ENCODE measurements at places on chromosomes 4 and X. TPM values are rescaled to one million over a fixed set of nuclear protein-coding genes. Genes with fewer than 3 reads are reported as not detected.
A peak's percentile ranks its signal among the peaks of the same experiment; 100 is the strongest.

SYAP1 gene
- 30.4 TPM for total RNA-seq

DNA sequence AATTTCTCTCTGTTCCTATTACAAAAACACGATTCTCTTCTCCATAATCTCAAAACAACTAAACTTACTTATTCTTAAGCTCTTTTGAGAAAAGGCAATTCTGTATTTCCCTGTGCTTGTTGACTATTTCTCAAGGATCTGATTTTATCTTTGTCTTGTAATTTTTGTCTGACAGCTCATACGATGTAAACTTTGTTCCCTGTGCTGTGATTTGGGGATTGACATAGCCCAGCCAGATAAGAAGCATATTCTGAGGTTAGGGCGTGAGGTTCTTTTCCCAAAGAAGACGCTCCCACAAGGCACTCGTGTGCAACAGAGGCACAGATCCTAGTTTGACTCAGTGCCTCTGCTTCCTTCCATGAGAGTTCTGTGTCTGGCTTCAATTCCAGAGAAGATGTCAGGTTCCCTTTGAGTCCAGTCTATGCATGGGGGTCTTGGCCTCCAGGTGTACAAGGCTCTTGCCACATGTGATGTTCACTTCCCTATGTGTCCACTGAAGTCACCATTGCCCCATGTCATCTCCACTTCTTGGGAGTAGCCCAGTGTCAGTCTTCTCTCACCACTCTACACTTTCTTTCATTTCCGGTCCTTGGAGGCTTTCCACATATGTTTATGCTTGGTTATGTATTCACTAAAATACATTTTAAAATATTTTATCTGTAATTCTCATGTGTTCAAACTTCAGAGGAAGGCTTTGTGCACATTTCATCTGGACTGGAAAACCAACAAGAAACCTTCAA is 94.8 kb downstream of the MID1 start:
- DNase-seq: no peak

- DNase-seq: no peak
Measured at GRCh38 chrX:11422525-11422857, 129.3 kb downstream of the AMELX start.

NUDT9 gene
- 11.2 TPM for total RNA-seq

DNA sequence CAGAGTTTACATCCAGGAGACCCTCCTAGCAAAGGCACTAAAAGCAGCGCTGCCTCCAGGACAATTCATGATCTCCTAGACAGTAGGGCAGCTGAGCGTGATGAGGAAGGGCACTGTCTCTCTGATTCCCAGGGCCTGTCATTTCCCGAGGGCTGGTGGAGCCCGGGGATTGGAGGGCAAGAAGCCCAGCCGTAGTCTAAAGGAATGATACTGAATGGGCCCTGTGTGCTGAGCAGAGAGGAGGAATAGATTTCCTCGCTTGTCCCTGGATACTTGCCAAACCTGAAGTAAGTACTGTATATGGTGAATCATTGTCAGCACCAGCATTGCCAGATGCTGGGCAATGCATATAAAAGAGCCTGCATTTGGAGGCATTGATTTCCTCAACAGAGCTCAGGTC is 88.0 kb upstream of the SLITRK2 start:
- no peak for DNase-seq

DNA sequence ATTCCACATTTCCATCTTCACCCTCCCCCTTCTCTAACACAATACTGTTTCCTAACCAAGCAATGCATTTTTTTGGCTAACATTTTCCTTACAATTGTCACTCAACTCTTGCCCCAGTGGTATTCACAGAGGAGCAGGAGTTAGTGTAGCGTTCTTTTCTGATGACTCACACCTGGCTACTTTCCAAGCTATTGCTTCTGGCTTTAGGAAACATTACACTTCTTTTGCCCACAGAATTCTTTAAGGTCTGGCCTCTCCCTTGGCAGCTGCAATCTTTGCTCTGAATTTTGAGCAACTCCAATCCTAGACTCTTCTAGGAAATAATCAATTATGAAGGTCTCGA is 27.5 kb upstream of the PDGFC start:
- peak; percentile 89 for DNase-seq

DNA sequence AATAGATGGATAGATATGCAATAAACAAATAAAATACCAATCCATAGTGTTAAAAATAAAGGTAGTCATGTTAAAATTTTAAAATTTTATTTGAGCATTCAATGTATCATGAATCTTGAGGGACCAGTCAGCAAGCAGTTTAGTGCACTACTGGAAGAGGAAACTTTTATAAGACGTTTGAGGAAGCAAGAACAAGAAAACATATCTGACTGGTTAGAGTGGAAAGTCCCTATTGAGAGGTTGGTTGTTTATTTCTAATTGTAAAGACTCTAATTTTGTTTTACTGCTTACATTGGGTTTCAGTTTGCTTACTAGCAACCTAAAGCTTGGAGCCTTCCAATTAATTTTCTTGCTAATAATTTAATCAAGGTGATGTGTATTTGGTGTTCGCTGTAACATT is 786.2 kb downstream of the RAB28 start:
- no peak for DNase-seq

- no peak for DNase-seq
Measured at GRCh38 chrX:45783002-45783401, 582.3 kb upstream of the DIPK2B start.

- no peak for DNase-seq
Measured at GRCh38 chrX:31658360-31658759, 586.5 kb upstream of the FTHL17 start.

DNA sequence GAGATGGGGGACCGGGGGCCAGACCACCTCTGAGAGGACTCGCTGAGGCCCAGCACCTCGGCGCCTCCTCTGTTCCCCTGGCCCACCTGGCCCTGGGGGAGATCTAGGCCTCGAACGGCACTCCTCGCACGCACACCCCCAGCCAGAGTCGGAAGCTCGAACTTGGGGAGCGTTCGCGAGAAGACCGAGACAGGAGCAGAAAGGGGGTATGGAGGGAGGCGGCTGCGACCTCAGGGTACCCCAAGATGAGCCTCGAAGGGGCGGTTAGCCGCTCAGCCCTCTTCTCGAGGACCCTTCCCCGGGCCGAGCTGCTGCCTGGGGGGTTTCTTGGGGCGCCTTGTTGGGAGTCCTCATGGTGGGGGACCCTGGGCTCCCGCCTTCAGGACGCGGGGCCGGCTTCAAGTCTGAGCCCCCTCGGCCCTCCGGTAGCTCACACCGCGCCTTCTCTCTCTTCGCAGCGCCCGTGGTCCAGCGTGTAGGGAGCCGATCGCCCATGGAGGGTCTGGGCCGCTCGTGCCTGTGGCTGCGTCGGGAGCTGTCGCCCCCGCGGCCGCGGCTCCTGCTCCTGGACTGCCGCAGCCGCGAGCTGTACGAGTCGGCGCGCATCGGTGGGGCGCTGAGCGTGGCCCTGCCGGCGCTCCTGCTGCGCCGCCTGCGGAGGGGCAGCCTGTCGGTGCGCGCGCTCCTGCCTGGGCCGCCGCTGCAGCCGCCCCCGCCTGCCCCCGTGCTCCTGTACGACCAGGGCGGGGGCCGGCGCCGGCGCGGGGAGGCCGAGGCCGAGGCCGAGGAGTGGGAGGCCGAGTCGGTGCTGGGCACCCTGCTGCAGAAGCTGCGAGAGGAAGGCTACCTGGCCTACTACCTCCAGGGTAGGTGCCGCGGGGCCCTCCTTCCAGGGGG is 706 bp downstream of the DUSP9 start:
- DNase-seq: no peak

KLHL4 gene
- total RNA-seq: 157 TPM

CCDC110 gene
- 0.25 TPM for total RNA-seq

CABS1 gene
- total RNA-seq: not detected

ASB12 gene
- total RNA-seq: not detected

GRCh38 chr4:28250646-28251045 is 1390.0 kb downstream of the STIM2 start:
- DNase-seq: peak; percentile 11

- DNase-seq: no peak
Measured at GRCh38 chr4:30330894-30331652, 389.1 kb upstream of the PCDH7 start.

DNA sequence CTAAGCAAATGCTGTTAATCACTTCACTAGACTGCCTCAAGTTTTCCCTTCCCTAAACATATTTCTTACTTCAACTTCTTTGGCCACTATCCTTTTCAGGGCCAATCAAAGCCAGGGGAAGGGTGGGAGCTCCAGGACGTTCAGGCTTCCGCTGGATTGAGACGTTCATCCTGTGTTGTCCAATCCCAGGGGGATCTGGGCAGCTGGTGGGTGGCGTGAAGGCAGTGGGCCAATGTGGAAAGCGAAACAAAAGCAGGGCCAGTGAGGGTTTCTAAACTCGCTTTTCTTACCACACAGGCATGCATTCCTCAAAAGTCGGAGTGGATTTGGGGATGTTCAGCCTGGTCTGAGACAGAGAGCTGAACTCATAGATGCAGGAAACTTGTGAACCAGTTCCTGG is 7.6 kb downstream of the CXCL13 start:
- DNase-seq: no peak

- no peak for DNase-seq
Measured at GRCh38 chrX:64850371-64851082, 125.7 kb downstream of the ZC4H2 start.

DNA sequence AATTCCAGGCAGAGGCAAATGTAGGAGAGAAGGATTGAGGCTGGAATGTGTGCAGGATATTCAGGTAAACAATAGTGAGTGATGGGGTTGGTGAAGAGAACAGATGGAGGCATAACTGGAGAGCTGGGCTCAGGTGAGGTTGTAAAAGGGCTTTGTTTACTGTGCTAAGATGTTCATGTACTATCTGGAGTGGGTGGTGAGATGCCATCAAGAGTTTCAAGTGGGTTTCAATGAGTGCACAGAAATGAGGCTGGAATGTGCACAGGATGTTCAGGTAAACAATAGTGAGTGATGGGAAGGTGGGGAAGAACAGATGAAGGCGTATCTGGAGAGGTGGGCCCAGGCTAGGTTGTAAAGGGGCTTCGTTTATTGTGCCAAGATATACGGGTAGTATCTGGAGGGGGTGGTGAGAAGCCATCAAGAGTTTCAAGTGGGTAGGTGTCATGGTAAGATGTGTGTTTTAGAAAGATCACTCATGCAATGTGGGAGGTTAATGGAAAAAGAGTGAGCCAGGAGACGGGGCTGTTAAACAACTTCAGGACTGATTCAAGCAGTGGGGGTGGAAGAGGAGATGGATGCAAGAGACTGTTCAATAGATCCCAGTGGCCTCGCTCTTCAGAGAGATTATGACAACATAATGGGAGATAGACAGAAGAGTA is 25.4 kb upstream of the NMU start:
- DNase-seq: no peak

FAM47A gene
- not detected for total RNA-seq

GRCh38 chr4:168138143-168138542 is 45.8 kb downstream of the ANXA10 start:
- DNase-seq: no peak

- no peak for DNase-seq
Measured at GRCh38 chr4:17273047-17273446, 238.8 kb downstream of the QDPR start.

- DNase-seq: no peak
Measured at GRCh38 chr4:152385551-152385950, 150.3 kb downstream of the FBXW7 start.

- DNase-seq: no peak
Measured at GRCh38 chr4:86855572-86855971, 6.4 kb upstream of the SLC10A6 start.

- DNase-seq: no peak
Measured at GRCh38 chrX:1196436-1196835, 16.0 kb downstream of the CRLF2 start.

NEIL3 gene
- 2.3 TPM for total RNA-seq

FDCSP gene
- total RNA-seq: not detected

DNA sequence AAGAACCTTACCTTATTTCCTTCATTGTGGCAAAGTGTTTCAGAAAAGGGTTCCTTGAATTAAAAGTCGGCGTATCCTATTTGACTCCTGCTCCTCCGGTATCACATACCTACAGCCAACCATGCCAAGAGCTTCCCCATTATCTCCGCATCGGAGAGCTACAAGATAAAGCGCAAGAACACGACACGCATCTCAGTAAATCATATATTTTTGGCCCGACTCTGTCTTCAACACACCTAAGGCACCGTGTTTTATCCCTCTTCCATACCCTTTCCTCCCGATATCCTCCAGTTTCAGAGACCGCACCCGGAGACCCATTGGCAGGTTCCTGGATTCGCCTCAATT is 497 bp upstream of the THAP9 start:
- no peak for DNase-seq

DNA sequence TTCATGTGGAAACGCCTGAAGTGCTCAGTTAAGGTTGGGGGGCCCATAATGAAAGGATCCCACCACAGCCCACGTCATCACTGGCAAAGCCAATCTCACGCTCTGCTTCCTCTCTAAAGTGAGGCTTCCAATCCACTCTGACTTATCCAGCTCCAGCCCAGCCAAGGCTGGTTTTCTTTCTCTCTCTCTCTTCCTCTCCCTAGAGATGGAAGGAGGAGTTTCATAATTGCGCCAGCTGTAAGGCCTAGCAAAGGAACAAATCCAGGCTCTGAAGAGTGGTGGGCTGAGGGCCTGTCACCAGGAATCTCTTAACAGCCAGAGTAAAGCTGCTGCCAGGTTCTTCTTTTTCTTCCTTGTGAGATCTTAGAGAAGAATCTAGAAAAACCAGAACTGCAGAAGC is 20.7 kb upstream of the BCLAF3 start:
- no peak for DNase-seq

CDKN2AIP gene
- total RNA-seq: 14.7 TPM

GRCh38 chr4:94135701-94136100 is 72.0 kb upstream of the SMARCAD1 start:
- no peak for DNase-seq

SLC9A6 gene
- 16.3 TPM for total RNA-seq

GRCh38 chr4:141871086-141871770 is 234.8 kb downstream of the IL15 start:
- no peak for DNase-seq

DNA sequence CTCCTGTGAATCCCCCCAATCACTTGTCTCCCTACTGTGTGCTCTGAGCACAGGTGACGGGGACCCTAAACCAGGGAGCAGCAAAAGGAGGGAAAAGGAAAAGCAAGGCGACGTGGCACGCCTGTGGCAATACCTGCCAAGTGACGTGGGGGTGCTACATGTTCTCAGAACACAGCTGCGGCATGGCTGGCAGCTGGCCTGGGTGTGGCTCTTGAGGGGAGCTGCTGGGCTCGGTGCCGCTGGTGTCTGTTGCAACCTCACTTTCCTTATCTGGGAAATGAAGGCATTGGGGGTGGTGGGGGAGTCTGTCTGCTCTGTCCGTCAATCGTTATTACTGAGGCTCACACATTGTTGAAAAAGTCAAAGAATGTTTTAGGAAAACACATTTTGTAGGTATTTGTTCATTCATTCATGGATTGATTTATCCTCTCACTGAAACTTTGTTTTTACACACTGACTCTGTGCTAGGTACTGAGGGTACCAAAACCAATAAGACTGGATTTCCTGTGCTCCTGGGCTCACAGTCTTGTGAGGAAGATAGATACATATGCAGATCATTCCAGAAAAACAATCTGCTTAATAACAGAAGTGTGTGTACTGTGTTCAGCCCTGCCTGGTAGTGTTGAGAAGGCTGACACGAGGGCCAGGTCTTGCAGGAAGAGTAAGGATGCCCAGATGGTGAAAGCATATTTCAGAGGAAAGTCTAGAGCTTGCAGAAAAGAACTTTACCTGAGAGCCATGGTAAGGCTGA is 217.6 kb downstream of the PTTG2 start:
- DNase-seq: no peak

ELMOD2 gene
- 11.5 TPM for total RNA-seq
